HuH-7 (cell line): ENCODE measurements at places on chromosomes 2 and 18.

DNA sequence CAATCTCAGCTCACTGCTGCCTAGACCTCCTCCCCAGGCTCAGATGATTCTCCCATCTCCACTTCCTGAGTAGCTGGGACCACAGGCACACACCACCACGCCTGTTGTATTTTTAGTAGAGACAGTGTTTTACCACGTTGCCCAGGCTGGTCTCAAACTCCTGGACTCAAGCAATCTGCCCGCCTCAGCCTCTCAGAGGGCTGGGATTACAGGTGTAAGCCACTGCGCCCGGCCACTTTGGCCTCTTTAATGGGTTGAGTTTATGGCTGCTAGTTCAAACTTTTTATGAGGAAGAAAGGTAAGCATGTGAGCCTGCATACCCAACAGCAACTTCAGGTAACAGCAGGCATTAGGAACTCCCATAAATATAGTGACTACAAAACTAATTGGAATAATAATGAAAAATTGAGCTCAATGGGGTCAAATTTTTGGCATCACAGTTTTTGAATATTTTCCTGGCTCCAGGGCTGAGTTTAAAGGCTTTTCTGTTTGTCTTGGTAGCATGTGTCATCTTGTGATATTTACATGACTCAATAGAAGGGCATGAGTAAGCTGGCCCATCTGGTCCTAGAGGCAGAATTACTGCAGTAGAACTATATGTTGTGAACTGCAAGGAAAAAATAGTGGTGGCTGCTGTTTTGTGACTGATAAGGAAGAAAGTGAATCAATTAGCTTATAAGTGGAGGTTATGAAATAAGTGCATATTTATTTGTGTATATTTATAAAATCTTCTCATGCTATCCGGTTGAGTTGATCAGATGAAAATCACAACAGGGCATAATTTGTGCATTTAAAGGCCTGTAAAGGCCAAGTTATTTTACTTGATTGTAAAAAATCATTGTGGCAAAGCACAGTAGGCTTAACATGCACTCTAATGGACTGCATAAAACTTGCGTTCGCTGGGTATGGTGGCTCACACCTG, 24.8 kb downstream of the GALM start:
- DNase-seq: no peak

DNA sequence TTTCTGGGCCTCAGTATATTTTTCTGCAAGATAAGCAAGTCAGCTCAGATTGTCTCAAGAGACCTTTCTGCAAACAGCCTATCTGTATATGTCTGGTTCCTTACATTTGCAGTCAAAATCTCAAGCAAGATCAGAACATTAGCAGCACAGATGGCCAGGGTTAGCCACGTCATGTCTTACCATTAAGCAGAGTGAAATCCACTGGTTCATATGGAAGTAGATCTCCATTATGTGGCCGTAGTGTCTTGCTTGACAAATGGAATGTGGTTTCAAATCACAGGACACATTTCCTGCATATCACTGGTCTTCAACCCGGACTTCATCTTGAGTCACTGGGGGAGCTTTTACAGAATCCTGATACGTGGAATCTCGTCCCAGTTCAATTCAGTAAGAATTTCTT, 500.2 kb downstream of the FBXO15 start:
- no peak for DNase-seq

- no peak for DNase-seq
These were observed 3.6 kb downstream of the PNKD start for GRCh38 chr2:218273908-218274249.

GRCh38 chr2:121664713-121665112, 15.5 kb upstream of the CLASP1 start:
- DNase-seq: no peak

DNA sequence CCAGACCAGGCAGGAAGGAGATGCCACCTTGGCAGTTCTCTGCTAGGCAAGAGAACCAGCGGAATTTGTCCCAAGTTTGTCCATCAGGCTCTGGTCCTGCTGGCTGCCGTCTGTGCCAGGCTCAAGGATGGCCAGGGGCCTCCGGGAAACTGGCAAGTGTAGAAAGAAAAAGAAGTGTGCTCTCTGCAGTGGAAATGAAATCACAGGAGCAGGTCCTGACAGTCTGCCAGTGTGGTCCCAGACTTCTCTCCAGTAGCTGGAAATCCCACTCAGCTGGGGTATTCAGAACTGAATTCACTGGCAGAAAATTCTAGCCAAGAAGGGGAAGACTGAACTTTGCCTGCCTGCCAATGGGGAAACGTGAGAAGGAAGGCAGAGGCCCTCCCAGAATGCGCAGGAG, 91.0 kb downstream of the STPG4 start:
- no peak for DNase-seq

DNA sequence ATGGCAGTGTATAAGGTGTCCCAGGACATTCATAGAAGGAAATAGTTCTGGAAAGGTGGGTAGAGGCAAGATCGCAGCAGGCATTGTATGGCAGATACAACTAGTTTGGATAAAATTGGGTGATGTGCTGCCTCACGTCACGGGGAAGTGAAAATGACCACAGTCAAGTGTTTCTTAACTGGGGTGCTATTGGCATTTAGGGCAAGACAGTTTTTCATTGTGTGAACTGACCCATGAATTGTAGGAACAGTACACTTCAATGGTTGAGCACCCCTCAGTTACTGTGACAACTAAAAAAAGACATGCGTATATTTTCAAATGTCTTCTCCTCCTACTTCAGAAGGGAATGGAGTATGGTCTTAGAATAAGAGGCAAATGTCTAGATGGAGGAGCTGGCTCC, 22.3 kb upstream of the CYRIA start:
- no peak for DNase-seq

GRCh38 chr2:68452158-68452900, 14.8 kb downstream of the FBXO48 start:
- no peak for DNase-seq

DNA sequence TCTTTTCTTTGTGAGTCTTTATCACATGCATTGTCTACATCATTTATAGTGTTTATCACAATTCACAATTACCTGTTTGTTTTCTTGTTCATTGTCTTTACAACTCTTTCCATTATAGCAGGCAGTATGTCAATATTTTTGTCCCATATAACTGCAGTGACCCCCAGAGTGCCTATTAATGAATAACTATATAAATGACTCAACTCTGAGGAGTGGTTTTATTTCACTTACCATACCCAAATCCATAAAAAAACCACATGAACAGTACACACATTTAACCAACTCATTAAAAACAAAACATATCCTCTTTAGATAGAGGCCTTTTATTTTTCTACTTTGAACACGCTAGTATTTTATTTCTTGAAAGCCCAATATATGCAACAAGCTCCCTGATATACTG, 1419.1 kb upstream of the NXPH2 start:
- no peak for DNase-seq

DNA sequence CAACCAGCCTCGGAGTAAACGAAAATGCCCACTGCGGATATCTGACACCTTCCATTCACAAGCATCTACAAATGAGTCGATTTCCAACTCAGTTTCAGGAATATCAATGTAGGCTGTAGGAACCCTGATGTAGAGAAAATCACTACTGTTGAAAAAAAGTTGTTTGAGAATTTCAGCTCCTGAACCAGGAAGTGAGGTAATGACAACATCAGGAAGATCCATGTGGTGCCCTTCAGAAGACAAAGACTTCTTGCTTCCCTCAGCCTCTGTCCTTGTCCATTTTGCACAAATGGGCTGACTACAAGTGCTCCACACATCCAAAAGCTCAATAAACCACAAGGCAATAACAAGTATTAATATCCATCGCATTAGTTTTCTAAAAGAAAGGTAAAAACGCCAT, 4.7 kb downstream of the DSEL start:
- DNase-seq: no peak
